Stimulated activated CD8-positive, alpha-beta memory T cell treated with anti-CD3 and anti-CD28 coated beads, Interleukin-4, amount 100 ng/mL, for 1 hour (primary cell): ENCODE measurements at places on chromosomes 6 and 20.
A peak's percentile ranks its signal among the peaks of the same experiment; 100 is the strongest.

GRCh38 chr6:2639167-2639566, 111.6 kb downstream of the MYLK4 start:
- no peak for DNase-seq

GRCh38 chr20:17958373-17959256, 10.0 kb downstream of the SNX5 start:
- no peak for DNase-seq

DNA sequence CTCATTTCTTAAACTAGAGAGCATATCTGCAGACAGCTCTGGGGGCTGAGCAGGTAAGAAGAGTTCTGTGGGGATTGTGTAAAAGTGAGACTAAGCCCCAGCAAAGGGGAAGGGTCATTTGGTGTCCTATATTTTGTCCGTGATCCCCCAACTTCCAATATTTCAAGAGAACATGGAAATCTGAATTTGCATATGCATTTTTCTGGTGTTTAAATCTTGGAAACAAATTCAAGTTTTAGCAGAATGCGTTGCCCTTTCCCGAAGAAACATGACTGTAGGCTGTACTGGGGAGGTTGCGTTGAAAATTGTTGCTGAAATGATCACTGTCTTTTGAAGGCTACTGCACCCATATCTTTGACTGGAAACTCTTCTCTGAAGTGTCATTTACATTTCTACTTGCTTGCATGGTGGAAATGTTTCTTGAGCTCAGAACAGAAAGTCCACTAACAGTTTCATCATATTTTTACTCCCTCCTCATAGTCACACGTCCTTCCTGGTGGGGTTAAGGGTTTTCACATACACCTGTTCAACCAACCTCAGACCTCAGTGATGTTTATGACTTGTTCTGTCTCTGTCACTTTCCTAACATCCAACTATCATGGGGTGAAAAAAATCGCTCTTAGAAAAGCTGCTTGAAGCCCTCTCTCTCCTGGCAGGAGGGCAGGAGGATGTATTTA, 140.3 kb downstream of the BCAS1 start:
- DNase-seq, result no peak

DNA sequence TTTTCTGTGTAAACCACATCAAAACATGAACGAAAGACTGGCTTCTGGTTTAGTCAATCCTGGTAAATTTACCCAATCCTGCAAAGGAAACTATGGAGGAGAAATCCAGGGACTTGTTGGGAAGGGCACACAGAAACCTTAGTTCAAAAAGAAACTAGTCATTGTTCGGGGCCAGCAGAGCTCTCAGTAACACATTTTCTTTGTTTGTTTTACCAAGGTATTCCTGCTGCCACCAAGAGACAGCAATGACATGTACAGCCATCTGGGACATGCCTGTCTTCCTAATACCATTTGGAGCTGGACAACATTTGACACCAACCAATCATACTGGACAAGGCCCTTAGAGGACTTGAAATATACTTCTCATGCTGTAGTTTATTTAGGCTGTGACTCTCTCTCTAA, 8.3 kb downstream of the OARD1 start:
- DNase-seq, result no peak

GRCh38 chr6:16684896-16685554, 76.2 kb downstream of the ATXN1 start:
- DNase-seq, result peak; percentile 40

- no peak for DNase-seq
Measured at GRCh38 chr20:1943275-1944002, 48.2 kb downstream of the SIRPA start.

DNA sequence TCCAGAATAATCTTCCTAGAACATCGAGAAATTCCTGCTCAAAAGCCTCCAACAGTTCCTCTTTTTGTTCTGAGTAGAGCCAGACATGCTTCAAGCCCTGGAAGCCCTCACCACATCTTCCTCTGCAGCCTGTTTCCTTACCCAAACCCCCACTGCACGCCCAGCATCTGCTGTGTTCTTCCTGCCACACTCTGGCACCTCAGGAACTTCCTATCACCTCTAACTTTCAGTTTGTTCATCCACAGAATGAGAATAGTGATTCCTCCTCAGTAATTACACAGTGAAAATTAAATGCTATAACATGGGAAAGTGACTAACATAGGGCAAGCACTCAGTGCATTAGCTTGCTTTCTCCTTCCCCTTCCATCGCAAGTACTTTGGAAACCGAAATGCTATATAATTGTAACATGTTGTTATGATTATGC, 26.3 kb downstream of the C6orf89 start:
- no peak for DNase-seq

GRCh38 chr20:34794006-34794585, 31.4 kb downstream of the NCOA6 start:
- DNase-seq, result no peak

DNA sequence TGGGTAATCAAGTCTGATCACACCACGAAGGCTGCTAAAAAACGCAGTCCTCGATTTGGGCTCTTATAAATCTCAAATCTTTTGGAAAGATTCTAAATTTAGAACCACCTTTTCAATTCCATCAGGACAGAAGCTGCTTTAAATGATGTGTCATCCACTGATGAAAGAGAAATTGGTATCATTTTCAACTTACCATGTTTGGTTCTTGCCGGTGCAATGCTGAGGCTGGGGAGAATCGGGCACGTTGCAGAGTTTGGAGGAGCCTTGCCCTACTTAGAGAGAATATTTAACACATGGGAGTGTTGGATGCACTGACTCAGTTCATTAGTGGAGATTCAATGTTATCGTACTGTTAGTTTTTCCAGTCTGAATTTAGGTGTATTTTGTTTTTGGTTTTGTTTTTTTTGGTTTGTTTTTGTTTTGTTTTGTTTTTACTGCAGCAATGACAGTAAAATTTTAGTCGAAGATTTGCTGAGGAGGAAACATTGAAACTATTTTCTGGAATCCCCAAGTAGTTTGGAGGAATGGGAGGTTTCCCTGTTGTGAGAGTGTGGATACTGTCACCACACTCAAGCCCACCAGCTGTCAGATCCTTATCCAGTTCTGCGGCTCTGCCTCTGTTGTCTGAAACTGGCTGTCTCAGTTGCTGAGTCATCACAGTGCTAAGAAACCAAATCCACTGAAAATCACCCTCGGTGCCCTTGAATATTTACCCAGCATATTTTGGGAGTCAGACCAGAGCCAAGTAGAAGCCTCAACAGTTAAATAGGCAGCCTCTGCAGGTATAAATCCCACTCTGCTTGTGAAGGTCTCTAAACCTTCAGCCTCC, 497.0 kb downstream of the BTBD3 start:
- no peak for DNase-seq
